ENCODE measurements at places on chromosomes 3 and 15.

DNA sequence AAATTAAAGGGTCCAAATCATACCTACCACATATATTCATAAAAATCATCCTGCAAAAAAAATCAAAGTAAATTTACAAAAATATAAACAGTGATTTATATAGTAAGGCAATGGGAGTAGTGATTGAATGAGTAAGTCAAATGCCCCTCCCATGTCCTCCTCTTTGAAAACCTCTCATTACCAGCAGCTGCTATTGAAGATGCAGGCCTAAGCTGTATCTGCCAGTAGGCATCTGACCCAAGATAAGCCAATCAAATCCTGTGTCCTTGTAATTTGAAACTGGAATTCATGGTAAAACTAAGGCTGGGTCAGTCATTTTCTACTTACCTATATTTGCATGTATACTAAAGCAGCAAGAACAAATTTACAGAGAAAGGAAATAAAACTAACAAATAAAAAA lies 60.4 kb upstream of the POU1F1 start:
- DNase-seq: no peak

- DNase-seq: no peak
These were observed 14.7 kb downstream of the TIMP4 start for GRCh38 chr3:12143949-12144504.

GRCh38 chr3:107848351-107848915 lies 242.4 kb downstream of the CD47 start:
- DNase-seq: no peak

- DNase-seq: peak; percentile 61
These were observed 25.1 kb downstream of the C3orf18 start for GRCh38 chr3:50542177-50543034.

DNA sequence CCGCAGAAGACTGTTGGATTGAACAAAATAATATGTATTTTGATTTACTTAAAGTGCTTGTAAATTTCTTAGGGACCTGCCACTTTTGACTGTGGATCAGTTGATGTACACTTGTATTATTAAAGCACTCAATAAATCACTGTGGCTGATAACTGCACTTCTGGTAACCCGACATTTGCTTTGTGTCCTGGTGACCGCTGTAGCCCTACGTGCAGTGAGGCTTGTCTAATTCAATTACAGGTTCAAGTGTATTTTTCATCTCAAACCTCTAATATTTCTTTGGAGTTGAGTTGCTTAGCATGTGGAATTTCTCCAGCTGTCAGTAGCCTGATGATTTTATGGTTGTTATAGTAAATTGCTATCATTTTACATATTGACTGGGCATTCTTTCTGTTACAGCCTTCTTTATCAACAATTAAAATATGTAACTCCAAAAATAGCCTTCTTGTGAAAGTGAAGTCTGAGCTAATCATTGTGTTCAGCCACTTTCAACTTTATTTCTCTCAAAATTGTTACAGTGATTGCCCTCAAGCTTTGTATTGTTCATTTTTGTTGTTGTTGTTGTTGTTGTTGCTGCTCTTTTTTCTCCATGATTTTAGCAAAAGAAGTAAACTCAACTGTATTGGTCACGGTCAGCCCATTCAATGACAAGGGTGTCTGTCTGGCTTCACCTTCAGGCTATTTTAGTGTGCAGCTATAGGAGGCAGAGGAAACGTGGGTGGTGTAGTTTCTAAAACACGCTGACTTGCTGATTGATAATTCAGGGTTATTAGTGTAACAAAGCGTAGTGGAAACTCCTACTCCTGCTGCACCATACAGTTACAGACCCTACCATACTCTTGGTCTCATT lies 215.1 kb upstream of the UBE2E1 start:
- no peak for DNase-seq

GRCh38 chr3:126994661-126995245 lies 11.8 kb downstream of the PLXNA1 start:
- DNase-seq: no peak

- DNase-seq: peak; percentile 16
These were observed 142.5 kb downstream of the XXYLT1 start for GRCh38 chr3:195128255-195129071.

DNA sequence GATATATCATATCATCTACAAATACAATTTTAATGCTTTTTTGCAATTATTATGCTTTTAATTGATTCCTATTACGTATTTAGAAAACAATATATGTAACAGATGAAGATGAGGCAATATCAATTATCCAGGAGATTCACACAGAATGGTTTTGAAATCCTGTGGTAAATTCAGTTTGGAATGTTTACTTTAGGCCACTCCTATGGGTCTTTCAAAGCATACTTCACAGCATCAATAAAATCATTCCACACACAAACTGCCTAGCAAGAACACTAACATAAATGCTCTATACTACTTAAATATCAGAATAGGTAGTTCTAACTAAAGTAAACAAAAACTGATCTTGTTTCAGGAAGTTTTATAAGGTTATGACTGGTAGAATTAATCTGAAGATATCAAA lies 90.5 kb downstream of the FAM227B start:
- no peak for DNase-seq

DNA sequence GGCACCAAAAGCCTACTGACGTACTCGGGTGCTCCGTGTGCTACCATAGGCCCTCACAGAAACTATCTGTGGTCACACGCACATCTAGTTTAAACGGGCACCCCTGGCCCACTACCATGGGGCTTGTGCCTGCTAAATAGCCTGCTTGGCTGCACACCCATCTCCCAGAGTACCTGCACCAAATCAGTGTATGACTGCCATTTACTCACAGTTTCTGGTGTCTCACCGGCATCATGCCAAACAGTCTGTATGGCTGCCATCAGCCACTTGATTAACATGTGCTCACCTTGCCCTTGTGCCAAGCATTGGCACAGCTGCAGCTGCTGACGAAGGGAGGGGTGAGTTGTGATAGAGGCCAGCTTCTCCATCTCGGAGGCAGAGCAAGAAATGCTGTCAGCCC lies 232.7 kb downstream of the IGSF11 start:
- no peak for DNase-seq

DNA sequence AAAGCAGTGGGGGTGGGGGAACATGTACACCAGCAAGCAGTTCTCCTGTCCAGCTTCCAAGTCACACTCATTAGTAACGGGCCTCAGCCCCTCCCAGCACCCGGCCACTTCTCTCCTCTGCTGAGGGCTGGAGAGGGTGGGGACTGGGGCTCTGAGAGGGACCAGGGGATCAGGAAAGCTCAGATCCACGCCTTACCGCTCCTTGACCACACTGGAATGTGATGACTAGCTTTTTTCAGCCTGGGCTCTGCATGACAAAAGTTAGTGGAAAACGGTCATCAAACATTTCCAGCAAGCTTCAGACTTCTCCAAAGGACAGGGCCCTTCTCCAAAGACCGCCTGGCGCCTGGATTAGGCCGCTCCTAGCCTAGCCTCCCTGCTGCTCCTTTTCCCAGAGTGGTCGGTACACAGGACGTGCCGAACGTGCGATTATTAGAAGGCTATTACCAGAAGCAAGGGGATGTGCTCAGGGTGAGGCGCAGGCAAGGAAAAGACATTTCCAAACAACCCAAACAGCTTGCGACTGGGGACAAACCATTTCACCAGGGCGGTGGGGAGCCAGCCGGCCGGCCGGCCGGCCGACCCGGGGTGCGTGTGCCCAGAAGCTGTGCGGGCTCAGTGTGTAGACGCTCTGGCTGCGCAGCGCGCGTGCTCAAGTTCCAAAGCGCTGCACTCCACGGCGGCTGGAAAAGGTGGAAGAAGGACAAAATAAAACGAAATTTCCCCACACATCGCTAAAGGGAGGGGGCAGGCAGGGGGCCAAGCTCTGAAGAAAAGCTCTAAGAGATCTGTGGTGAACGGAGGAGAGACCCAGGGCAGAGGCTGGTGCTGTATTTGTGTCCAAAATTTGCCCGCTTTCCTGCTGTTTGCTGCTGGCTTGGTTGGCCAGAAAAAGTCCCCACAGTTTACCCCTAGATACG lies 51.0 kb upstream of the SSR3 start:
- DNase-seq: no peak

GRCh38 chr15:28097656-28098359 lies 1.3 kb downstream of the OCA2 start:
- DNase-seq: no peak

DNA sequence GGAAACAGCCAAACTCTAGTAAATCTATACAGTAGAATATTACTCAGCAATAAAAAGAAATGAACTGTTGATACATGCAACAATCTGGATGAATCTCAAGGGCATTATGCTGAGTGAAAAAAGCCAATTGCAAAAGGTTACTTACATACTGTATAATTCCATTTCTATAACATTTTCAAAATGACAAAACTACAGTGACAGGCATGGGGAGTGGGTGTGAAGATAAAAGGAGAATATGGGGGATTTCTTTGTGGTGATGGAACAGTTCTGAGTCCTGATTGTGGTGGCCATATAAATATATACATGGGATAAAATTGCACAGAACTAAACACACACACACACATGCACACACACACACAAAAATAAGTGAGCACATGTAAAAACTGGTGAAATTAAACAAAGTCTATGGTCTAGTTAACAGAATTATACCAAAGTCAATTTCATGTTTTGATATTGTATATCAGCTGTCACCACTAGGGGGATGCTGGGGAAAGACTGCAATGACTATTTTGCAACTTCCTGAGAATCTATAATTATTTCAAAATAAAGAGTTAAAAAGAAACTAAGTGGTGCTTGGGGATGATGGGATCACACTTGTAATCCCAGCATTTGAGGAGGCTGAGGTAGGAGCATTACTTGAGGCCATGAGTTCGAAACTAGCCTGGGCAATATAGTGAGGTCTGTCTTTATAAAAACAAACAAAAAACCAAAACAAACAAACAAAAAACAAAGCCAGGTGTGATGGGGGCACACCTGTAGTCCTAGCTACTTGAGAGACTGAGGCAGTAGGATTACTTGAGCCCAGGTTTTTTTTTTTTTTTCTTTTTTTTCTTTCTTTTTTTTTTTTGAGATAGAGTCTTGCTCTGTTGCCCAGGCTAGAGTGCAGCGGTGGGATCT lies 66.0 kb downstream of the SPTSSB start:
- DNase-seq: peak; percentile 24

GRCh38 chr3:43095370-43095769 lies 10.5 kb downstream of the POMGNT2 start:
- no peak for DNase-seq

DNA sequence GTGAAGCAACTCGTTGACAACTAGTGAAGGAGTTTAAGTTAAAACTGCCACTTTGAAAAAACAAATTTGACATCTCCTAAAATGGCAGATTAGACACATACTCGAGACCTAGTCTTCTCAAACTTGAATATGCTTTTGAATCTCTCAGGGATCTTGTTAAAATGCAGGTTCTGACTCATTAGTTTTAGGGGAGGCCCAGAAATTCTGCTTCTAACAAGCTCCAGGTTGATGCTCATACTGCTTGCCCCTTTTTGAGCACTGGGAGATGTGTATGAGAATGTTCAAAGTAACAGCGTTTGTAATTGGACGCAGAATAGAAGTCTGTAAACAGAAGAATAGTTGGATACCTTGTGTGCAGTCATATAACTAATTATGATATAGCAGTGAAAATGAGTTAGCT lies 1.6 kb downstream of the C3orf38 start:
- DNase-seq: peak; percentile 24

GRCh38 chr3:52820736-52821135 lies 9.7 kb downstream of the ITIH4 start:
- no peak for DNase-seq

- DNase-seq: no peak
These were observed 24.0 kb upstream of the PTPRG start for GRCh38 chr3:61537366-61537765.

DNA sequence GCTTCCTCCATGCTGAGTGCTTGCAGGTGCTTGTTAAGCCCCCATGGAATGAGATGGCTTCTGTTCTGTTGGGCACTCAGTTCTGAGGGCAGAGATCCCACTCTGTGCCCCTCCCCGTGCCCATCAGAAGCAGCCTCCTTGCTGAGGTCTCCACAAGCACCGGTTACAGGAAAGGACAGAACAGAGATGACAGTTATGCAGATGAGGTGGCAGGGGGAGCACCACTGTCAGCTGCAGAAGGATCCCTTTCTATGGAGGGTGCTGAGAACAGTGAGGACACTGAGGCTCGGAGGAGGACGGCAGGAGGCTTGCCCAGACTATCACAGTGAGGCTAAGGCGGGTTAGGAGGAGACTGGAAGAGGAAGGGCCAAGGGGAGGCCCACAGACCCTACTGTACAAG lies 12.4 kb downstream of the CACNA2D2 start:
- no peak for DNase-seq

- DNase-seq: no peak
These were observed 113.1 kb downstream of the CHCHD6 start for GRCh38 chr3:126816986-126817777.

DNA sequence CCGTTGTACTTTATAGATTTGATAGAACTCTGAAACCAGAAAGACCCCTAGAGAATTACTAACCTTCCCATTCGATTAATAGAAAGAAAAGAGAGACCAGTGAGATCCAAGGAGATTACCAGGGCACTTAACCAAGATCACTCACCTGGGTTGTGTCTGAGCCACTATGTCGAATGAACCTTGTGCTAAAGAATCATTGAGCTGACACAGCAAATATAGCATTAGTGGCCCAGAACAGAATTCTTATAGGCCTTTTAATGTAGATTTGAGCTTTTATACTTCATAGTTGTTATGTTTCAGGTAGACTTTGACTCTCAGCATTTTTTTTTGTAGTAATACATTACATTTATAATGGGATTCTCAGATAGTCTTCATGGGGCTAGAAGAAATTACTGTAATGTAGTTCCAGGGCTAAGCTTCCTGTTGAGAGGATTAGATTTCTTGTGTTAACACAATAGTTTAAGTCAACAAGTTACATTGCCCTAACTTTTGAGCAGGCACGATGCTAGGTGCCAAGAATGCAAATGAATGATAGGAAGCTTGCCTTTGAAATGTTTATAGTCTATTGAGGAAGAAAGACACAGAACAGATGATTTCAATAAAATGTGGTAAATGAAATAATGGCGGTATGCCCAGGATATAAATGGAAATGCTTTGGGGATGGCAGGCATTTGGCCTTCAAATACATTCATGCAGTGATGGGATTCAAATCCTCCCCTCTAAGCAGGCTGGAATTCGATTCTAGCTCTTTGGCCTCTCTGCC lies 24.4 kb upstream of the ABHD10 start:
- DNase-seq: no peak

DNA sequence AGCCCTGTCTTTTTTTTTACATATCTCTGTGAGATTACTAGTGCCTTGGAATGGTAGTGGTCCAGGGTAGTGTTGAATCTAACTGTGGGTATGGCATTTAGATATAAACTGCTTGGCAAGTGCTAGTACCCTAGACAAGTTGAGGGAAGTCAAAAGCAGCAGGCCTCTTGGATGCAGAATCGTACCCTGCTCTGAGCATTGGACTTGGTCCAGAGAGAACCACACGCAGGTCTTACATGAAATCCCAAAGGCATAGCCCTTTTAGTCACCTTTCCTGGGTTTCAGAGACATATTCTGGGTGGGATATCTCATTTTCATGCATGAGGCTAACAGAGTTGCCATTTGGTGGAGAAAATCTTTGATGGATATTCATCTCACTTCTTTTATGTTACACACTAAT lies 641.4 kb downstream of the PDCD6IP start:
- DNase-seq: no peak

DNA sequence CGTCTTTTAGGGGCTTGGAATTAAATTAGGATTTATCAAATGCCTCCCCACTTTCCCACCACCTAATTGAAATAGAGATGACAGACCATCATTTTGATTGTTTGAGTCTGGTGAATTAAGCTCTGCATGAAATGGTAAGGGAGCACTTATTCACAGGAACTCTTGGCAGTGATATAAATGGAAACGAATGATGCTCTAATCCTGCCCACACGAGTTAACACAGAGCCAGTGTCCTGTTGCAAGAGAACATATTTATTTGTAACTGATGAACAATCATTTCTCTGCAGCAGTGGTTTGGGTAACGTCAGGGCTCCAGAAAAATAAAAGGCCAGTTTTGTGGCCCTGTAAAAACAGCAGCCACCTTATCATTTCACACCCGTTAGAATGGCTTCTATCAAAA lies 163.3 kb downstream of the FEZF2 start:
- DNase-seq: no peak

All from CD4-positive, alpha-beta T cell treated with Interleukin-17A for 1 hour (primary cell).